ENCODE measurements at places on chromosomes 7 and 10.

DNA sequence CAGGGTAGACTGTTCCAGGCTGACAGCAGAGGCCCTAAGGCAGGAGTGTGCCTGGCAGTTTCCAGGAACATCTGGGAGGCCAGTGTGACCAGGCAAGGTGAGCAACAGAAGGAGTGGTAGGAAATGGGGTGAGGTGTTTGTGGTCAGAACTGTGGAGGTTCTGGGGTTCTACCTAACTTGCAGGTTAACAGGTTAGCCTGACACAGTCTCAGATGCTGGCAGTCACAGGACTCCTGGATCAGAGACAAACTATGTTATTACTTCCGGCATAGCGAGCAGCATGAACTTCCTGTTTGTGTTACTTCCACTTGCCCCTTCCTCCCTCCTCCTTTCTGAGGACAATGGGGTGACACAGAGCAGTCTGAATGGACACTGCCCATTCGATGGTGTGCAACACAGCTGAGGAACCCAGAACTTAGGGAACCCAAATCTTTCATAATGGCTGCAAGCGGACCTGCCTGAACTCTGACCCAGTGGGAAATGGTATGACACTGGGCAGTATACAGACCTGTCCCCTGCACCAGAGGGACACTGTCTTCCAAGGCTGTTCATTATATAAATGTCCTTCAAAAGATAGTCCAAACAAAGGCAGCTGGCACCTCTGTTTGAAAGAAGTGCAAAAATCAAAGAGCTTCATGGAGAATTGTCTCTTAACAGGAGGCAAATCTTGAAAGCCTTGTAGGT, 3.9 kb upstream of the SAR1A start:
- no peak for DNase-seq

DNA sequence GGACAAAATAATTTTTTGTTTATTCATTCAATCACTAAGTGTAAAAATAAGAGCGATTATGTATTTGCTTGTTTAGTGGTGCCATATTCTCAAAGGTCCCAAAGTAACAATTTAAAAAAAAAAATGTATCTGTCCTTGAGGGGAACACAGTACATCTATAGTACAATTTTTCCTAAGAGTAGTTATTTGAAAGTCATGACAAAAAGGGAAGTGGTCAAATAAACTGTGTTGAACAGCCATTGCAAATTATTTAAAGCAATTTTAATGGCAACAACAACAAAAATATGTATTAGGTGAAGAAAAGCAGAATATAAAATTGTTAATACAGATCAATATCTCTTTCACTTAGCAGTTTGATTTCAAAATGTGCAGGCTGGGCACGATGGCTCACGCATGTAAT, 943.5 kb downstream of the CNTNAP2 start:
- no peak for DNase-seq

DNA sequence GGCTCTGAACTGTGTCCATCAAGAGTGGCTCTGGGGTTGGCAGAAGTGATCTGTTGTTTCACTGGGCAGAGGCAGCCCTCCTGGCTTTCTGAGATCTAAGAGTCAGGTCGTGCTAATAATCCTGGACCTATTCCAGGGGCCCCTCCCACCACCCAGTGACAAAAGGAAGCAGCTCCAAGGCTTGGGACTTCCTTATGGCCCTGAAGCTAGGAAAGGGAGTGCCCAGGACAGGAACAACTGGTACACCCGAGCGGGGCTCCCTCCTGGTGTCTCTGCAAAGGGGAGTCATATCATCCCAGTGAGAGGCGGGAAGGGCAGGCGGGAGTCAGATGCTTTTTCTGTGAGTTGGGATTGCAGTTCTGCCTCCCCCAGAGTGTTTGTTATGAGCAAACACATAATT, 32.3 kb downstream of the RPS24 start:
- DNase-seq = no peak

DNA sequence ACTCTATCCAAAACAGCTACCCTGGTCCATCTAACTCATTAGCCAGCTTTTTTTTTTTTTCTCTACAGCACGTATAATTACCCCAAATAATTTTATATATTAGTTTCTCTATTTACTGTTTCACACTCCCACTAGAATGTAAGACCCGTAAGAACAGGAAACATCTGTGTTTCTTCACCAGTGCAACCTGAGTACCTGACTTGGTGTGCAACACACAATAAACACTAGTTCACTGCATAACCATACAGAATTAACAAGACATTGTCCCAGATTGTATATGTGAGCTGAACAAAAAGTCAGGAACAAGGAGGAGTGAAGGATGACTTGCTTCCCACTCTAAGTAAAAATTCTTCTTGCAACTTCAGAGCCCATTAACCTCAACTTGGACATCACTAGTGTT, 180.2 kb upstream of the AKR1E2 start:
- DNase-seq = no peak

GRCh38 chr10:55019439-55019838, 218.4 kb upstream of the PCDH15 start:
- DNase-seq = no peak

DNA sequence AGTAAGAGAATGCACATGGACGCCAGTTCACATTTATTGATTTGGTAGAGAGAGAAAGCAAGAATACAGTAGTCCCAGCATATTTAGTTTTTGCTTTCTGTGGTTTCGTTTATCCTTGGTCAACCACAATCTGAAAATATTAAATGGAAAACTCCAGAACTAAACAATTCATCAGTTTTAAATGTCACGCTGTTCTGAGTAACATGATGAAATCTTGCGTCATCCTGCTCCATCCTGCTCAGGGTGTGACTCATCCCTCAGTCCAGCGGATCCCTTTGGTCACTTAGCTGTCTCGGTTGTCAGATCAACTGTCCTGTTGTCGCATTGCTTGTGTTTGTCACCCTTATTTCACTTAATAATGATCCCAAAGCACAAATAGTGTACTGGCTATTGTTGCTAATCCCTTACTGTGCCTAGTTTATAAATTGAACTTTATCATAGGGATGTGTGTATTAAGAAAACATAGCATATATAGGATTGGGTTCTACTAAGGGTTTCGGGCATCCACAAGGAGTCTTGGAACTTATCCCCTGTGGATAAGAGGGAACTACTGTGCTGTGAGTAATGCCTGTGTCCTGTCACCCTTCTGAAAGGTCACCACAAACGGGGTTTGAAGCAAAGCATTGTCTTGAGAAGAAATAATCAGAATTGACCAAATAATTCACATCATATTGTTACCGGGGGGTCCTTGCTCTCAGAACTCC, 73.6 kb downstream of the OTUD1 start:
- no peak for DNase-seq

GRCh38 chr7:70554646-70555045, 577.3 kb upstream of the GALNT17 start:
- no peak for DNase-seq

GRCh38 chr10:34758447-34758996, 56.6 kb downstream of the PARD3 start:
- no peak for DNase-seq

- DNase-seq = no peak
Measured at GRCh38 chr7:69448071-69448470, 150.2 kb upstream of the AUTS2 start.

DNA sequence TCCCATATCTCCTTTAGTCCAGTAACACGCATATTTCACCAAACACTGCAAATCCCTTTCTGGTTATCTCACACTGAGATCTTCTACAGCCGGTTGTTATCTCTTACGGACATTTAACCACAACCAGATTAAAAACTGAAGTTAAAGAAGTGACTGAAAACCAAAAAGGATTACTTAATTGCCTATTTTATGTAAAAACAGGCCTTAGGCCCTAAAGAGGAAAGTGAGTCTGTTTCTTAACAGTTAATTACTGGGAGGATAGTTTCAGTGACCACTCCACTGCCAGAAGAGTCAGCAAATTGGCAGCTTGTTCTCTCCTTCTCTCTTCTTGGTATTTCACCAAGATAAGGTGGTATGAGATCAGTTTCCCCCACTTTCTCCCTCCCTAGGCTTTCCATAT, 161.9 kb upstream of the MEOX2 start:
- no peak for DNase-seq

DNA sequence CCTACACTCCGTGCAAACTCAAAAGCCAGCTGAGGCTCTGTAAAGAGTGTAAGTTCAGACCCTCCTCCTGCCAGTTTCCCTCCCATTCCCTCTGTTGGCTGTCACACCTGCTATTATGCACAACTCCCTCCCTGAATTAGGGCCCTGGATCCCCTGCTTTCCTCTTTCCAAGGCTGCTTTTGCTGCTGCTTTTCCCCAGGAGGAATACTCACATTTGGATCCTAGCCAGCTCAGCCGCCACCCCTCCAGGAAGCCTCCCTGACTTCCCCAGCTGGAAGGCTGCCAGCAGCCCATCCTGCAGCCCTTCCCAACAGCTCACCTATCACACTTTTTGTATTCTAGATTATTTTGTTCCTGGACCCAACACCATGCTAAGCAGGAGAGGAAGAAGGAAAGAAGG, 40.9 kb upstream of the WDR11 start:
- no peak for DNase-seq

GRCh38 chr10:18860631-18861240, 187.9 kb upstream of the MALRD1 start:
- DNase-seq = no peak
